GOT3 (cell line): ENCODE measurements at places on chromosomes 6 and 20.

- DNase-seq = no peak
These were observed at the start of gene GSTA3 for GRCh38 chr6:52909531-52909930. Gene GSTA3 (minus strand): TSS chr6:52909698. CDS start chr6:52905834, 3,864 bp downstream.

DNA sequence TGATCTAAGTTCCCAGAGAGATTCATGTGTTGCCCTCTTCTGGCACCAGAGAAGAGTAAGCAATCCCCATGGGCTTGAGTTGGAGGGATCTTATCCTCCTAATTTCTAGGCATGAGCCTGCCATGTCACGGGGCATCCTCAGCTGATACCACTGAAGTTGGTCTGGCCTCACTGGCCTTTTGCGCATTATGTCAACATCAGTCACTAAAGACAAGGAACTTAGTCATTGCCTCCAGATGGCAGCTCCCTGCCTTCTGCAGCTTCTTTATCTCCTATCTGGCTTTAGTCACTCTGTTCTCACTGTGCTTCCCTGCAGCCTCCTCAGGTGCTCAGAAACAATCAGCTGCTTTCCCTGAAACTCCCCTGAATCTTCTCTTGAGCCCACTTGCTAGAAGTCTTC, 312.2 kb downstream of the ADGRG6 start:
- no peak for DNase-seq

GRCh38 chr6:134436281-134436815, 118.4 kb upstream of the SGK1 start:
- peak; percentile 35 for DNase-seq

DNA sequence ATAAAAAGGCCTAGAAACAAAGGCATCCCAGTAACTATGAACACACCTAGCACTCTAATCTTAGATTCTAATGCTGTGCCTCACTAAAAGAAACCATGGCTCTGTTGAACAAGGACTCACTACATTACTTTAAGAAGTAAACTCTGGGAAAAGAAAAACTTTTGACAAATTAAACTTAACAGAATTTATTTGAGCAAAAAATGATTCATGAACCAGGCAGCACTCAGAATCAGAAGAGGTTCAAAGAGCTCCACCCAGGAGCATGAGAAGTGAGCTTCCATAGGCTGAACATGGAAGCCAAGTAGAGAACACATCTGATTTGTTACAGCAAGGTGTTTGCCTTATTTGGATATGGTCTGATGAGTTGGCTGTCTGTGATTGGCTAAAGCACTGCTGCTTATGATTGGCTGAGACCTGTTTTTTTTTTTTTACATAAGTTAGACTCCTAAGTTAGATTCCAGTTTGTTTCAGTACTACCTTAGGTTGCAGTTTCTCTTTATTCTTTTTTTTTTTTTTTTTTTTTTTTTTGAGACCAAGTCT, 343.6 kb upstream of the SASH1 start:
- DNase-seq = no peak

GRCh38 chr6:88141561-88142296, 24.4 kb downstream of the CNR1 start:
- DNase-seq = no peak

DNA sequence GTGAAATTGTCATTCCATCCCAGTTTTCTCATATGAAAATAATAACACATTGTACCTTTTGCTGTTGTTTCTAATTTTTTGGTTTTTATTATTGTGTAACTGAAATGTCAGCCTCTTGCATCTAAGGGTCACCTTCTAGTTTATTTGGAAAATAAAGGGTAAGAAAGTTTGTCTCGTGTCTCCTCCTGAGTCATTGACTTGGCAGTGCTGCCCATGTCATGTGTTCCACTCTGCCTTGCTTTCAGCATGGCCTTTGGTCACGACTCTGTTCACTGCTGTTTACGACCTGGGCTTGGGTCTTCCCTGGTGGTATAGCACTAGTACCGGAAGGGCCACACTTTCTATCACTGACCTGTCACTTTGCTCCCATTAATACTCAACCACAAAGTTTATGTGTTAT, 171.4 kb upstream of the RSPO3 start:
- DNase-seq = no peak
